ENCODE measurements at places on chromosomes 12 and 14.

DNA sequence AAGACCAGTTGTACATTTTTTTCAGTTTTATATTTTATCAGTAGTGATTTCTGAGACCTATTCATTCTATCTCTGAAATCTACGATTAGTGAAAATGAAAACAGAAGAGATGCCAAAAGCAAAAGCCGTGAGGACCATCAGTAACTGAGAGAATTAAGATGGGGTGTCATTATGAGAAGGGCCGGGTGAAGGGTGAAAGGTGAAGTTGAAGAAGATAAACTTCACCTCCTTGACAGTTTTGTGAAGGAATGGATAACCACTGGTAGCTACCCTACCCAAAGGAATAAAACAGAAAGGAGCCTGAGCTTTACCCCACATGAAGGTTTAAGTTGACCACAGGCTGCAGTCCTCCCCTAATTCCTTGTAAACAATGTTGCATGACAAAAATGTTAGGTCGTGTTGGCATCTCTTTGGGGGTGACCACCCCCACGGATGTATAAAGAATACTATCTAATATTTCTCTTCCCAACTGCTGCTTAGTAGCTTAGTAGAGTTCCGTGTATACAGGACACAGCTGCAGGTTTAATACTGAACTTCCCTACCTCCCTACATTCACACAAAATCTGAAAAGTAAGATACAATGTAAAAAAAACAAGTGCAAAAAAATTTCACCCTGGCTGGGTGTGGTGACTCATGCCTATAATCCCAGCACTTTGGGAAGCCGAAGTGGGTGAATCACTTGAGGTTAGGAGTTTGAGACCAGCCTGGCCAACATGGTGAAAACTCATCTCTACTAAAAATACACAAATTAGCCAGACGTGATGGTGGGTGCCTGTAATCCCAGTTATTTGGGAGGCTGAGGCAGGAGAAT is 23.9 kb downstream of the GPR19 start:
- DNase-seq, result no peak

- DNase-seq, result peak; percentile 49
Observed at GRCh38 chr12:102300824-102301461, 103.3 kb upstream of the PMCH start.

DNA sequence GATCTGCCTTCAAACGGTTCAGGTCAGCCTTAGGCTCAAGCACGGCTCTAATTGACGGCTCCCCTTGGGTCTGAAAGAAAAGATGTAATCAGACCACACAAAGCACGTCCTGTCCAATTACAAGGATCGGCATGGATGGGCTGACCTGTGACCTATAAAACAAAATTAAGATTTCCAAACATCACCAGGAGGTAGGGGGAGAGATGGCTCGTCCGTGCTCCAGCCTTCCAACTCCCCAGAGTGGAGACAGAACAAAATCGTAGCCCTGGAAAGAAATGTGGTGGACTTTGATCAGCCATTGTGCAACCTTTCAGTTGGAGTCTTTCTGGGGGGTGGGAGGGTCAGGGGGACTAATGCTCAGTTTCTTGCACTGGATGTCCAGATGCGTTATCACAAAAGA is 226.6 kb upstream of the DIO3 start:
- no peak for DNase-seq

DNA sequence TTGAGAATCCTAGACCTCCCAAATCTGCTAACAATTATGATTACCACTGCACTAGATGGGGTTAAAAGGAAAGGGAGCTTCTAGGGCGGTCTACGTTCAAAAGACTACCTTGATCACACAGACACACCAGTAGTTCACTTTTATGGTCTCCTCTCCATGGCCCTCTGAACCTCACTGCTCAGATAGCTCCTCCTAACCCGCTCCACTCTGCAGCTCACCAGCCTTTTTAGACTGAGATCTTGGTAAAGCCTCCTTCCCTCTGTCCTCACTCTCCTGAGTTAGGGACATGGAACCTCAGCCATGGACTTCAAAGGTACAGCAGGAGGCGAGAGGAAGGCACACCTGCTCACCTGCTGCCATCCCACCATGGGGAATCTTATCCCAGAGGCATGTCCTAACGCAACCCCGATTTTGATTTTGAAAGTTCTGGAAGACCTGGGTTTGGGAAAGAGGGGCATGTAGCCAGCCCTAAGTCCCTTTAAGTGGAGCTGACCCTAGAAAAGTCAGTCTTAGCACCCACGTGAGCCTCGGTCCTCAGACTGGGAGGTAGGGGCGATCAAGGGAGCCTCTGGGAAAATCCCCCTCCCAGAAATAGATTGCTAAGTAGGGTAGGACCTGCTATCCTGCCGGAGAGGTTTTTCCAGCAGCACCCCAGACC is 1.3 kb downstream of the ZNF219 start:
- DNase-seq, result no peak

- no peak for DNase-seq
Observed at GRCh38 chr14:99462210-99462609, 18.4 kb downstream of the SETD3 start.

- no peak for DNase-seq
Observed at GRCh38 chr12:124493809-124494750, 73.3 kb downstream of the NCOR2 start.

GRCh38 chr14:23123419-23123818 is 4.4 kb upstream of the CEBPE start:
- DNase-seq, result peak; percentile 82

- DNase-seq, result no peak
Observed at GRCh38 chr14:105331575-105332349, 17.2 kb downstream of the PACS2 start.

DNA sequence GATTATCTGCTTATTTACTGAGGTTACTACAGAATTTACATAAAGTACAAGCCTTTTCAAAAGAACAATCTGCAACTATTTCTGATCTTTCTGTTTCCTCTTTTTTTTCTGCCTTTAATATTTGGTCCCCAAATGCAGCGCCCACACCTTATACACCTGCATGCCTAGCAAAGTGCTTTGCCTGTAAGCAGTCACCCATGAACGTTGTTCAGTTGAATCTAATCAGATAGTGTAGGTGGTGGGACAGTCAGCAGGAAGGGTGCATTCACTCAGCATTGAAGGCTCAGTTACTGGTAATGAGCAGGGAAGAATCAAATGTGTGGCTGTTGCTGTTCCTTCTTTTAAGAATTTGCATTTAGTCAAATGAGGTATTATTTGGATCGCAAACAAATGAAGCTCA is 108.4 kb downstream of the GPR135 start:
- no peak for DNase-seq

DNA sequence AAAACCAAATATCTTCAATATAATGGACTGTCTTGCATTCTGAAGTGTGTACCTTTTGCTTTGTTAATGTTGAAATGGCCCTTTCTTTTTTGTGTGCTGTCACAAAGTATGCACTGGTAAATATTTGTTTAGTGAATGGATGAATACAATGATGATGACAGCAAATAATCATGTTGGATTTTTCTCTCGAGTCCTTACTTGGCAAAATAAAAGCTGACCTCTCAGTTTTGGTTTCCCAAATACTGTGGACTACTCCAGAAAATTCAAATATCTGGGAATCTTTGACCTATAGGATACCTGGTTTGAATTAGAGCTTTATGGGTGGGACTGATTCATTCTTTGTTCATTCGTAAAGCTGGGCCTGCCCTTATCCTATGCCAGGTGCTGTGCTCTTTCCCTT is 5.5 kb downstream of the UBE3B start:
- DNase-seq, result no peak

GRCh38 chr14:37559386-37559785 is 35.7 kb downstream of the FOXA1 start:
- DNase-seq, result no peak

DNA sequence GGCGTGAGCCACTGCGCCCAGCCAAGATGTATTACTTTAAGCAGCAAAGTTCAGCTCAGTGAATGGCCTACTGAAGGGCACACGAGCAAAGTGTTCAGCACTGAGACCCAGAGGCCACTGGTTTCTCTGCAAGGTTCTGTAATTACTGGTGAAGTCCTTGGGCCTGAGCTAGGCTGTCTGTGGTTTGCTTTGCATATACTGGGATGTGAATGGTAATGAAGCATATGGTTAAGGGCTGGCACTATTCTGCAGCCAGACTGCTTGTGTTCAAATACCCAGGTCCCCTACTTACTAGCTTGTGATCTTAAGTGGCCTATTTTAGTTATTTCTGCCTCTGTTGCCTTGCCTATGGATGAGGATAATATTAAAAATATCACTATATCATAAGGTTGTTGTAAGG is 72.0 kb downstream of the LLPH start:
- DNase-seq, result no peak

GRCh38 chr14:94787092-94787491 is 17.2 kb upstream of the GSC start:
- no peak for DNase-seq

DNA sequence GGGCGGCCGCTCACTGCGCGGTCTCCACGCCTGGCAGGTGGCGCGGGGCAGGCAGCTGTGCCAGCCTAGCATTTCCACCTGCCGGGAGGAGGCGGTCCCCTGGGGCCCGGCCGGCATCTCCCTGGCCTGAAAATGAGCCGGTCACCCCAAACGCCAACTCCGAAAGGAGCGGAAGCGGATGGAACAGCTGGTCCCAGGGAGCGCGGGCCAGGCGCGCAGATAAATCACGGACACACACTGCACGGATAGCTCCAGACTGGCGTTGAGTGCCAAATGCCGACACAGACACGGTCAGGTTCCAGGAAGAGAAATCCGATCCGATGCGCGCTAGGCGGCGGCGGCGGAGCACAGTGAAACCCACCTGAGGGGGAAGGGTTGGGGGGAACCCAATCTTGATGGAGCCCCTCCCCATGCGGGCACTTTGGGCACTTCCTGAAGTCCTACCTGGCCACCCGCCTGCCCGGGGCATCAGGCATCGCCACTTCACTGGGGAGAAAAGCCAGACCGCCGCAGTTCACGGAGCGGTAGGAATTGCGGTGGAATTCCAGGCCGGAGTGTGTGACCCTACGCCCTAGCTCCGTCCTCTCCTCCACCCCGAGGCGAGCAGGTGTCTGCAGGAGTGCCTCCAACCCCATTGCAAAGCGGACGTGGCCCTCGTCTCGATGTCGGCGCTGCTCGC is 624 bp upstream of the PLEKHD1 start:
- DNase-seq, result no peak

DNA sequence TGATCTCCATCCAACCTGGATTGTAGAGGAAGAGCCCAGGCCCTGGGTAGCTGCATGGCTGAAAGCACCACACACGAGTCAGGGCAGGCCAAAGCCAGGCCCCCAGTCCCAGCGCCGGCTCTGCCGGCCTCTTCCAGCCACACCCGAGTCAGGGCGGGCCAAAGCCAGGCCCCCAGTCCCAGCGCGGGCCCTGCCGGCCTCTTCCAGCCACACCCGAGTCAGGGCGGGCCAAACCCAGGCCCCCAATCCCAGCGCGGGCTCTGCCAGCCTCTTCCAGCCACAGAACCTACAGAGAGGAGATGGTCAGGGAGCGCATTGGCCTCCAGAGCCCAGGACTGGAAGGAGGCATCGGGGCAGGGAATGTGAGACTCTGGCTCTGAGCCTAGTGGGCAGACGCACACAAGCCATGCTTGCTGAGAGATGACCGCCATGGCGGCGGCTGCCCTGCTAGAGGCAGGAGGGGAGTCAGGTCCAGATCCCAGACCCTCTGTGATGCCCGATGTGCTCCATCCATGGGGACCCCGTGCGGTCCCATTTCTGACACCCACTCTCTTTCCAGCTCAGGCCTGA is 30.2 kb downstream of the BEGAIN start:
- no peak for DNase-seq

DNA sequence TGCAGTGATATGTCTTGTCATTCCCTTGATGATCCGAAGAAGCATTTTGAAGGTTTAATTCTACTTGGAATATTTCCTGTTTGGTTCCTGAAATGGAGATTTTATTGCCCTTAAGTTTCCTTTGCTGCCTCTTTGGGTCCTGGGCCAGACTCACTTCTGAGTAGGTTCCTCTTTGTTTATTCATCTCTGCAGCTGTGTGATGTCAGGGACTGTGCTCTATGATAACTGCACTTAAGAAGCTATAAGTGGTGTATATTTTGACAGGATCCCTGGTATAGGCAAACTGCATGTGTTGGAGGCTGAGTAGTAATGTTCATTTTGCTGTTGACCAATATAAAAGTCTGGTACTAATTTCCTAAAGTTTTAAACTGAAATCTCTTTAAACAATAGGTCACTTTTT is at the start of gene KLRC4:
KLRC4 (minus strand) TSS at position 366 of the 400 bp plus-strand sequence; CDS start at position 184, 182 bp downstream.
- no peak for DNase-seq

- no peak for DNase-seq
Observed at GRCh38 chr14:50631408-50631821, 36.7 kb downstream of the SAV1 start.

DNA sequence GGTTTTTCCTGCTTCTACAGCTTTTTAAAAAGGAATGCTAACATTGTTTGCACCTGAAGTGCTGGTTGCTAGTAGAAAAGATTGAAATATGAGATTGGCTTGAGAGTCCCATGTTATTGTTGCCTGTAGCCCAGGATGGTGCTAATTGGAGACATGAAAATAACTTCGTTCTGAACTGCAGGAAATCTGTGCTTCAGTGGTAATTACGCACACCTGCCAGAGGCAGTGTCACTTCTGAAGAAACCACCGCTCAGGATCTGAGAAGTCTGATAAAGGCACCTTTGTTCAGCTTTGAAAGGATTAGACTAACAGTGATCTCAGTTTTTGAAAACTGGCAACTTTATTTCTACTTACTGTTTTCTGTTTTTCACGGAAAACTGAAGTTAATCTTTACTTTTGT is 15.5 kb upstream of the ATP6V0A2 start:
- no peak for DNase-seq

DNA sequence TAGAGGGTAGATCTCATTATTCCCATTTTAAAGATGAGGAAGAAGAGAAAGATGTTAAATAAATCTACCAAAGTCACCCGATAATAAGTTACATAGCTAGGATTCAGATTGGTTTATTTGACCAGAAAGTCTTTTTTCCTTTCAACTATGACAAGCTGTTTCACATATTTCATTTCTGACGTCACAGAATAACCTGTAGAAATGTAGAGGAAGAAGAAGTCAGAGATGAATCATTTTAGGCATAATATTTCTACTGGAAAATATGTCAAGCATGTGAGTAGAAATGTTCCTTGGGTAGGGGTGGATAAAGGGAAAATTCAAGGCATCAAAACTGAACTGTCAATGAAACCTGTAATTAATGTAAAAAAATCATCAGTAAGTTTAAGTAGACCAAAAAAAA is 107.0 kb downstream of the MGST1 start:
- DNase-seq, result no peak

GRCh38 chr14:24366721-24367513 is 1.1 kb upstream of the NFATC4 start:
- peak; percentile 84 for DNase-seq

DNA sequence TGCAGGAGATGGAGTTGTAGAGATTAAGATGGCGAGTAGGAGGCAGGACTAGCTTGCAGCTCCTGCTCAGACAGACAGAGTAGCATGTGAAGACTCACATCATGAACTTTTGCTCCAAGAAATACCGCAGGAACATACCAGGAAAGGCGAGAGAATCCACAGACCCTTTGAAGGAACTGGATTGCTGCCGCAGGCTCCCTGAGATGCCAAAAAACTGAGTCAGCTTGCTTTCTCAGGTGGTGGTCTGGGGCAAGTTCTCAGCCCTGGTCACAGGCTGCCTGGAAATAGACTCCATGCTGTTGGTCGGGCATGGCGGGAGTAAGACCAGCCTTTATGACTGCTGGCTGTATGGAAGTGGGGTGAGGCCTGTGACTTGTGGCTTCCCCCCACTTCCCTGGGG is 163.6 kb upstream of the NAV3 start:
- no peak for DNase-seq

GRCh38 chr12:40996091-40996490 is 192.0 kb upstream of the PDZRN4 start:
- no peak for DNase-seq

- DNase-seq, result no peak
Observed at GRCh38 chr14:77598366-77599070, 17.9 kb downstream of the SPTLC2 start.
